CD4-positive, CD25-positive, alpha-beta regulatory T cell (primary cell): ENCODE measurements at places on chromosomes 6 and 20. TPM values are rescaled to one million over a fixed set of nuclear protein-coding genes. Genes with fewer than 3 reads are reported as not detected.

- DNase-seq: no peak
Measured at GRCh38 chr6:169075915-169076654, 177.6 kb downstream of the THBS2 start.

The NR2E1 gene
- not detected for total RNA-seq

DNA sequence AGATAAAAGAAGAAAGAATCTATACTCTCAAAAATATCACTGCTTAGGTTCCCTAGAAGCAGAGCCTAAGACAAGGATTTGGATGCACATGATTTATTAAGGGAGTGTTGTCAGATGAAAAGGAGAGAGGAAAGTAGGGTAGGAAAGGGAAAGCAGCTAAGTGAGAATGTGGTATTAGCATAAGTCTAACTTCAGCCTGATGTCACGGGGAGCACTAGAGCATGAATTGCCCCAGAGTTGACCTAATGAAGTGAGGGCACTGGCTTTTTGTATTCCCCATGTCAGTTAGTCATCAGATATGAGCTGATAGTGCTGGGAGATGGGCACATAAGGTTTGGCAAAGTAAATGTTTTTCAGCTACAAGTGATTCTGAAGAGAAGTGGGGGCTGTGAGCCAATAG lies 129.0 kb upstream of the THEMIS start:
- no peak for DNase-seq

The SNRNP48 gene
- 10.9 TPM for total RNA-seq

- no peak for DNase-seq
Measured at GRCh38 chr6:39698789-39699188, 26.4 kb downstream of the KIF6 start.

GRCh38 chr6:149169761-149170511 lies 147.6 kb upstream of the TAB2 start:
- DNase-seq: no peak

GRCh38 chr20:47327711-47328110 lies 28.8 kb downstream of the ZMYND8 start:
- DNase-seq: no peak

GRCh38 chr6:165557674-165558073 lies 105.4 kb downstream of the PDE10A start:
- no peak for DNase-seq
